ENCODE measurements at places on chromosomes 4 and X.

- DNase-seq = no peak
Observed at GRCh38 chr4:168612450-168613135, 115.7 kb downstream of the PALLD start.

DNA sequence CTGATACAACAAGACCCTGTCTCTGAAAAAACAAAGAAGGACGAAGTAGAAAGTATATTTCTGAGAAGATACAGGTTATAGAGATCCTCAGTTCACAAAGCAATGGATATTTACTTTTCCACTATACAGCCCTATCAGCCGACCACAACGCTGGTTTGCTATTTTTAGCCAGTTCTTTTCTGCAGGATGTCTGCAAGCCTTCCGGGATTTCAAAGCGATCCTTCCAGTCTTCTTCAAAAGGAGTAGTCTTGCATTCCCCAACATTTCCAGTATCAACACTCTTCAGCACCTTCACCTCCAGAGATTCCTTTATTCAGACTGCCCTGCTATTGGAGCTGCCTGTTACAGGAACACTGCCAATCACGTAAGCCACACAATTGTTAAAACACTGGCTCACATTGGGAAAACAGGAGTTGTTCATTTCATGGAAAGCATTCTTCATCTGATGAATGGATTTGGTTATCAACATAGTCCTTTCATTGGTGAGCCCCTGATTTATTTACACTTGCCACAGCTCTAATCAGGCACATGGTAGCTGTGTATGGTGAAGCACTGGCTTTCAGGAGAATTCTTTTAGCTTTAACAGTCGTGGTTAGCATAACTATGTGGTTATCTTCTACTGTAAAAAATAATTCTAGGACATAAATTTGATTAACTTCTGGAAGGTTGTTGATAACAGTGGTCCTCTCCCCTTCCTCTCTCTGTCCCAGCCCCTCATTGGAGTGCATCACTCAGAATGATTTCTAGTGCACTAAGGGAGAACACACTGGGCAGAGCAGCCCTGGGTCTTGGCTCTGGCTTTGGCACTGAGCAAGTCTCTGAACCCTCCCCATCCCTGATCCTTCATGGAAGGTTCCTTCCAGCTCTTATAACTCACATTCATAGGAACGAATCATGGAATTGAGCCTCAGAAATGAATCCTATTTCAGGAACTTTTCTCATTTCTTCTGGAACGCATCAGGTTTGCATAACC is 109.9 kb upstream of the SORBS2 start:
- no peak for DNase-seq

DNA sequence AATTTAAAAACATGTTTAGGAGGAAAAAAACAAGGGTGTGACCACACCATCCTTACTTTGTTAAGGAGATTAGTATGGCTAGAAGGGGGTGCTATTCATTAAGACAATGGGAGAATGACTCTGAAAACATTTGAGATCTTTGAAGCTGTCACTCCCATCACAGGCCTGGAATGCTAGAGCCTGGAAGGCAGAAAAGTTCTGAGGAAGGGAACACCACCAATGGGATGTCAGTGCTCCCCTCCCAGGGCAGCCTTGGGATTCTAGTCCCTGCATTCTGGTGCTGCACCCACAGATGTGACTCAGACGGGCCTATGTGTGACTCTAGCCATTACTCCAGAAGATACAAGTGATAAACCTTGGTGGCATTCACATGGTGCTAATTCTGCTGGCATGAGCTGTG is 162.2 kb upstream of the ANXA10 start:
- DNase-seq = no peak

- no peak for DNase-seq
Observed at GRCh38 chrX:47489507-47490275, 6.7 kb upstream of the ZNF41 start.

DNA sequence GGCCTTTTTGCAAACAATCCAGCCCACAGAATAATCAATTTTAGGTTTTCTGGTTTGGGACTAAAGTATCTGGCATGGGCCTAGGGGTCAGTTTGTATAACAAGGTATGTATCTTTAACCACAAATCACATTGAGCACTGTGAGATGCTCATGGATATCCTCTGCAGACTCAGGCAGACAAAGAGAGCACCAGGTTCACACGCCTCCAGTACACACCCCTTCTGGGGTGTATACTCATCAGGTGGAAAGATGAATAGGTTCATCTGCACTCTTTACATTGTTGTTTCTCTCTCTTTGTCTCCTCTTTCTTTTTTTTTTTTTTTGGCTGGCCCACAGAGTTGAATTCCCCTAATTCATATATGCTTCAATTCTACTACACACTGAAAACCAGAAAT is 21.1 kb downstream of the TEC start:
- no peak for DNase-seq

GRCh38 chrX:53084043-53084570 is 1.9 kb downstream of the TSPYL2 start:
- DNase-seq = no peak

DNA sequence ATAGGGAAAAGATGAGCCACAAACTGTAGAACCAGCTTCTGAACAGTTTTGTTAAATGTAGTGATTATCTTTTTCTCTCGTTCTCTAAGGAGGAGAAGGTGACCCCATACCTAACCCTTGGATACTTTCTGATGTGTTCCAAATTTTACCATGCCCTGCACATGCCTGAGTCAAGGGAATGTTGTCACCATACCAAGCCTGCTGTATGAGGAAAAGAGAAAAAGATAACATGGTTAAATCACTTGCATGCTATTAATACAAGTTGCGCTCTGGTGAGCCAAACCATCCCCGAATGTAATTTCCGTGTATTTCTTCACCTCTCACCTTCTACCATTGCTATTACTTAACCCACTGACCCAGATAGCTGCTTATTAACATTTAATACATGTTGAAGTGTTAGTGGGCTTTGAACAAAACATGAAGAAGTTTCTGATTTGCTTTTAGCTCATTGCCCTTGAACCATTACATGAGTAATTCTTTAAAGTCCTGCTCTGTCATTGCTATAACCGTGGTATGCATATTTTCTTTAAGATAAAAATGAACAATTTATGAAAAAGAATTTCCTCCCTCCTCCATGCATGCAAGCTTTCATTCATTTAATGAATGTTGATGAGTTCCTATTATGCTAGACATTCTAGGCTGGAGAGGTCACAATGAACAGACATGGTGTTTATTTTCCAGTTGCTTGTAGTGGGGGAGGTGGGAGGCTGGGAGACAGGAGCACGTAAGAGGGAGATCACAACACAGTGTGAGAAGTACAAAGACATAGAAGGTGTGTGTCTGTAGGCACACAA is 13.6 kb upstream of the KIT start:
- no peak for DNase-seq

GRCh38 chr4:148831945-148832344 is 389.7 kb upstream of the NR3C2 start:
- DNase-seq = no peak

DNA sequence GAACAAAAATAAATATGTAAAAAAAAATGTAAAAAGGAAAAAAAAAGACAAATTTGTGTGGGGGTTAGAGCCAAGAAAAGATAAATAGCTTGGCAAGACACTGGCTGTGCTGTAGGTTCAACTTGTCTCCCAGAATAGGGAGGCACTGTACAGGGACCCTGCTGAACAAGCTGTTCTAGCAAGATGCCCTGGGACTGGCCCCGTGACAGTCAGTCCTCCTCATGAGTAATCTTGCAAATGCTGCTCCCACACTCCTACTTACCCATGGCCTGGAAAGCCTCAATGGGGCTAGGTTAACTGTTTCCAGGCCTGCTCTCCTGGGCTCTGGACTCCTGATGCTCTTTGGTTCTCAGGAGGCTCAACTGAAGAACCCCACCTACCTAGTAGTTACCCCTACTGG is 106.8 kb downstream of the ATG4A start:
- no peak for DNase-seq
